ENCODE measurements at places on chromosomes 6 and 20. TPM values are rescaled to one million over a fixed set of nuclear protein-coding genes. Genes with fewer than 3 reads are reported as not detected.

The PDYN gene
- not detected for total RNA-seq

DNA sequence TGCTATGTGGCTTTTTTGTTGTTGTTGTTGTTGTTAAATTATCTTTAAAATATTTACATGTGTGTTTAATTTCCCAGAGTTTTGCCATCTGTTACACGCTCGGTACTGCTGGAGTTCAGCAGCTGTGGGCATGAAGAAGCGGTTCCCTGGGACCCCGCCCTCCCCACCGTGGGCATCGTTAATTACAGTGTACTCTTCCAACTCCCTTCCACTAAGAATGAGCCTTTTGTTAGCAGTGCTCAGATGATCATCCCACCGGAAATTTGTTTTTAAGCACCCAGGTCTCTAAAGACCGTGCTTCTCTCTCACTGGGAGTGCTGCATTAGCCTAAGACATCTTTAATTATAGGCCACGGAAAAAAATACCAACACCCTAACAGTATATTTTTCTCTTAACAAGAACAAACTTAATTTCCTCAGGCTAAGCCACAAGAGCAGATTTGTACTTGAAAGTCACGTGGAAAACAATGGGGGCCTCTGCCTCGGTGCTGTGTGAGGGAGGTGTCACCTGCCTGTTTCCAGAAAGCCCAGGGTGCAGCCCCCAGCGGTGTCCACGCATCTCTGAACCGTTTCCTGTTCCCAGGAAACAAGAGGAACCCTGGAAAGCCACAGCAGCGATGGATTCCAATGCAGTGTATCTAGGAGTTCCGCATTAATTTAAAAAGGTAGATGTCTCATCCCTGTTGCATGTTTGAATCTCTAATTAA lies 113.3 kb upstream of the FRMD1 start:
- ATAC-seq: no peak

The ESR1 gene
- 2.3 TPM for total RNA-seq

GRCh38 chr6:159077123-159077522 lies 32.3 kb upstream of the TAGAP start:
- ATAC-seq: no peak

DNA sequence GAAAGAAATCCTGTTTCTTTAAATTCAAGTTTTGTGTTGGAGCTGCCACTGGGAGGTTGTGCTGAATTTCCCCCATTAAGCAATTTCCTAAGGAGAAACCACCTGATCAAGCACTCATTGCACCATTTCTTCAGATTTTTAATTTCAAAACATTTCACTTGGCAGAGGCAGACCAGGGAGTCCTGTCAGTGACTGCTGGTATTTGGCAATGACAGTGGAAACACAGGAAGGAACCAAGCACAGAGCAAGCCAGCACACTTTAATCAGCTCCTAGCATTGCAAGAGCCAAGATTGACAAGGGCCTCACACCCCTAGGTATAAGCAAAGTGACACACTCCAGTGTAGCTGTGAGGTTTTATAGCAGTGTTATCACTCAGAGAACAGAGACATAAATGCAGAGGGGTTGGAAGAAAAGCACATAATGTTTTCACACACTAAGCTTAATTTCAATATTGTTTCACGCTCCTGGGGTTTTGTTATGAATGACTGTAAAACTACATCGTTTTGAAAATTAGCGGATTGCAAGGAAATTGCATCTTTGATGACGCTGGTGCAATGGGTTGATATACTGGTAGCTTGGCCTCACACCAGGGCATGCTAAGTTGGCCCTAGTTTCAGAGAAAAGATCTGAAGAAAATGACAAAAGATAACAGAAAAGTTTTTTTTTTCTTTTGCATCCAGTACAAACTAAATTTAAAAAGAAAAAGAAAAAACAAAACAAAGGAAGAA lies 768.4 kb downstream of the TFAP2A start:
- peak; percentile 91 for ATAC-seq

DNA sequence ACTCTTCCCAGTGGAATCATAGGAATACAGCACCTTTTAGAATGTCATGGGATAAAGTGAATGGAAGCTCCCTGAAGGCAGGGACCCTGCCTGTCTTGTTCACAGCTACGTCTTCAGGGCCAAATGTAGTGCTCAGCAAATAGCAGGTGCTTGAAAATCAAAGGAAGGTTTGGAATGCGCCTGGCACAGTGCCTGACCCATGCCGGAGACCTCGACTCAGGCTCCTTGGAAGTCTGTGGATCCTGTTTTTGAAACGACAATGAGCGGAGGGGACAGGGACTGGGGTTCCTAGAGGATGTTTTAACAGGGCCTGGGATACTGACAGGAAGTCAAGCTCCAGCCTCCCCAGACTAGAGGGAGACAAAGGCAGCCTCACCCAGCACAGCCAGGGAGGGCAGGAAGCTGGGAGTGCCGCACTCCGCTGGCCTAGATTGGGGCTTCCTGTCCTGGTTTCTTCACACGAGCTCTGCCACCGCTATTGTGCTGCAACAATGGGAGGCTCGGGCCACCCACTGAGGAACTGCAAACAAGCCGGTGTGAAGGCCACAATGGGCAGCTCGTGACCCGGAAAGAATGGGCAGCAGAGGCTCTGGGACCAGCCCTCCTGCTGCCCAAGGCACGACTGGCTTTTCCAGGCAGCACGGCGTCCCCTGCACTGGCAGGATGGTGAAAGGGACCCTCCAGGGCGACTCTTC lies 76.7 kb downstream of the PREX1 start:
- peak; percentile 62 for ATAC-seq

GRCh38 chr20:18403269-18403668 lies 63.6 kb downstream of the DZANK1 start:
- ATAC-seq: no peak

- ATAC-seq: peak; percentile 65
Observed at GRCh38 chr6:13924146-13924948, 405 bp upstream of the RNF182 start.

- ATAC-seq: no peak
Observed at GRCh38 chr6:14277405-14277930, 159.9 kb downstream of the CD83 start.

DNA sequence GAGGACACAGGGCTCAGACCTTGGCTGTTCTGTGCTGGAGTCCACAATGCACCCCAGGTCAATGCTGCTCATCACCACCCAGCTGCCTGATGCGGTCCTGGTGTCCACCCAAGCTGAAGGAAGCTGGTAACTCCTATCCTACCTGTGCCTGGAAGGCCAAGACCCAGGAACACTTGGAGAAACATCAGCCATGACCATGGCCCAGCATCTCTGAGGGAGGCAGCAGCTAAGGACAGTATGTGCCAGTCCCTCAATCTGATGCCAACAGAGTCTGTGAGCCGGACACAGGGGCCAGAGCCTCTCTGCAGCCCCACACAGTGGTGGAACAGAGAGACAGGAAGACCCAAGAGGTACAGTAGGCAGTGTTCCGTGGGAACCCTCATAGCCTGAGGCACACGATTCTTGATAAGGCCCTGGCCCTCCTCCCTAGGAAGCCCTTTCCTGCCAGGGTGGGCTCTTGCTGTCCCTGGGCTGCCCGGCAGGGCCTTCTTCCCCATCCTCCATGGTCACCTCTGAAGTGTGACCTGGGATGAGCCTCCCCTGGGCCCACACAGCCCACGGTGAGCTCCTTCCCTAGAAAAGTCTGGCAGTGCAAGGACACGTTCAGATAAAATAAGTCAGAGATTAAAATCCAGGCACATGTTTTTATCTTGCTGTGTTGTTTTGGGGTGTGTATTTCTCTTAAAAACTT lies 170.7 kb downstream of the THBS2 start:
- peak; percentile 18 for ATAC-seq

The RAB5IF gene
- 79.2 TPM for total RNA-seq

The IL17A gene
- not detected for total RNA-seq

The MEP1A gene
- total RNA-seq: not detected

GRCh38 chr20:35314816-35315631 lies 22.8 kb upstream of the FAM83C start:
- no peak for ATAC-seq

- peak; percentile 42 for ATAC-seq
Observed at GRCh38 chr20:6122111-6122872, 538 bp downstream of the FERMT1 start.

The UBE3D gene
- 5.3 TPM for total RNA-seq

GRCh38 chr20:57991211-57991881 lies 237.1 kb downstream of the ANKRD60 start:
- peak; percentile 71 for ATAC-seq

GRCh38 chr20:51425347-51426106 lies 117.0 kb downstream of the NFATC2 start:
- ATAC-seq: no peak

- no peak for ATAC-seq
Observed at GRCh38 chr6:3053231-3053508, 15.1 kb upstream of the RIPK1 start.

- no peak for ATAC-seq
Observed at GRCh38 chr6:31168606-31169005, 1.9 kb downstream of the POU5F1 start.

The HNF4A gene
- total RNA-seq: not detected

DNA sequence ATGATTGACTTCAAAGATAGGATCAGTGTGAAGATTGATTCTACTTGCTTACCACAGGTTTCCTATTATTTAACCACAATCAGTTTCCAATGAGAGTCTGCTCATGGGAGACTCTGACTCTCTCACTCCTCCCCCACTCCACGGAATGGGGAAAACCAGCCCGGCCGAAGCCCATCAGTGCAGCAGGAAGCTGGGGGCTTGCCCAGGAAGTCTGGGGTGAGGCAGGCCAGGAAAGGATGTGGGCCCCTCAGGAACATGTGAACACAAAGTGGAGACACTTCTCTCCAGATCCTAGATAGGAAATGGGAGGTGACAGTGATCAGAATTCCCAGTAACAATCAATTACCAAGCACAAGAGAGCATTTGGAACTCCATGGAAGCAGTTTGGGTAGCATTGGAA lies 144.2 kb downstream of the TTLL2 start:
- ATAC-seq: no peak

- no peak for ATAC-seq
Observed at GRCh38 chr20:57693002-57693582, 16.7 kb downstream of the PMEPA1 start.

DNA sequence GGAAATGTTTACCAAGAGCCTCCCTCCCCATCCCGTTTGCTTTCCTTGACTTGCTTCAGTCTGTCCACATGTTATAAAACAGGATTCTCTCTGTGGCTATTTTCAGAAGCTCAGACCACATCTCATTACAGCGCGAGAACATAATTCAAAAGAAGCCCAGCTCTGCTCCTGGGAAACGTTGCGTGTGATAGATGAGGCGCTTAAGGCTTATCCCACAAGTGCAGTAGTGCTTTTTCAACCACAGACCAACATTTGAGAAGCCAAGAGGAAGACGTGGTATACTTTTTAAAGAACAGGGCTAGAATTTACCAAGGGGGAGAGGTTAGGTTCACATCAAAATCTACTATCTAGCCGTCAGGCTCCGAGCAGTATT lies 239.5 kb downstream of the SLC24A3 start:
- ATAC-seq: no peak

DNA sequence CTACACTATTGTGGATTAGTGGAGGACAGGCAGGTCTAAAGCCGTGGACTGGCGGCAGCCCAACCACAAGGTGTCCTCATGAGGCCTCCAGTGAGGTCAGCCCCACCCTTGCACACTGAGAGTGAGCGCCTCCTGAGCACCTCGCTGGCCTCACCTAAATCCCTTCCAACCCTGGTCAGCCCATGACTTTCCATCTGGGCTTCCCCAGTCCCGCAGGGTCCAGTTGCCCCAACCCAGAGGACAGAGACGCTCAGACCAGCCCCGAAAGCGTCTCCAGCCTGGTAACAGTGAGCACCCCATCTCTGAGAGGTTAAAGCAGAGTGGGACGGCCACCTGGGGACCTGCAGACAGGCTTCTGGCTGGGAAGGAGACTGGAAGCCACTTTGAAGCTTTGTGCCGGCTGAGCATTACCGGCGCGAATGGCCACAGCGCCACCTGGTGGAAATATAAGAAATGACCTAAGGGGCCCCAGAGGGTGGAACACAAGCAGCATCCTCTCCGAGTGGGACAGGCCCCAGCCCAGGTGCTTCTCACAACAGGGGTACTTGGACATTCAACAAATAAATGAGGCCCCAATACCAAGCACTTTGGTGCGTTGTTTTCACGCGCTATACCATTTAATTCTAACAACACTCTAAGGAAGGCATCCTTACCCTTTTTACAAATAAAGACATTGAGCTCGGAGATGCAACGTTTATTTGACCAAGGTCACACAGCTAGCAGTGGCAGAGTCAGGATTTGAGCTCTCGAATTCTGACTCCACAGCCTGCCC lies 65.7 kb upstream of the TOP1 start:
- ATAC-seq: peak; percentile 53

DNA sequence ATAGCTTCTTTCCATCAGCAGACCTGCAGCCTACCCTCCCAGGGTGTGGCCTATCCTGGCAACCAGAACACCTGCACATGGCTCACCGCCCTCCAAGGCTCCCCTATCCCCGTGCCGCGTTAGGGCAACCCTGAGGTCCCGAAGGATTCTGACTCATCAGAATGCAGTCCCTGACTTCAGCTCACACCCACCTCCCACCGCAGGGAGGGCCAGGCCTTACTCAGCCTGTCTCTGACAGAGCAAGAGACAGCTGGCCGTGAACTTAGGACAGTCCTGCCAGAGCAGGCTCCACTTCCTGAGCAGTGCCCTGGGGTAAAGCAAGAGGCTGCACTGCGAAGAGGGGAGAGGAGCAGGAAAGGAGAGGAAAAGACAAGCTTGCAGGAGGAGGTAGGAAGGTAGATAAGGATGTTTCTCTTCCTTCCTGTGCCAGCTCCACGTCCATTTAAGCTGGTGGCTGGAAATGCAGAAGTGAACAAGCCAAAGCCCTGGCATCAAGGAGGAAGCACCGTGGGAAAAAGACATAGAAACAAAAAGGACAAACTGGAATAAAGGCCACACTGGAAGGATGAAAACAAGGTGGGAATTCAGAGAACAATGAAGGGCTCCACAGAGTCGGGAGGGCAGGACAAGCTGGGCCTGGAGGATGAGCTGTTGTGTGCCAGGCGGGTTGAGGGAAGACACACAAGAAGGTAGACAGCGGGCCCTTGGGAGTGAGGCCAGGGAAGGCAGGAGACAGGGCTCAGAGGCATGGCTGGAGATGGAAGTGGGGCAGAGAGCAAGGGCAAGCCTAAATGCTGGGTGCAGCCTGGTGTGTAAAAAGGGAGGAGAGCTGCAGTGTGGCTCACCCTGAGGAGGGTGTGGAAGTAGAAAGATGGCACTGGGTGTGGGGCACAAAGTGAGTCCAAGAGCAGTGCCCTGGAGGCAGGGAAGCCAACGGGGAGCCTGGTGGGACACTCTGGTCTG lies 102.7 kb downstream of the SLC23A2 start:
- peak; percentile 59 for ATAC-seq

The C20orf141 gene
- not detected for total RNA-seq

DNA sequence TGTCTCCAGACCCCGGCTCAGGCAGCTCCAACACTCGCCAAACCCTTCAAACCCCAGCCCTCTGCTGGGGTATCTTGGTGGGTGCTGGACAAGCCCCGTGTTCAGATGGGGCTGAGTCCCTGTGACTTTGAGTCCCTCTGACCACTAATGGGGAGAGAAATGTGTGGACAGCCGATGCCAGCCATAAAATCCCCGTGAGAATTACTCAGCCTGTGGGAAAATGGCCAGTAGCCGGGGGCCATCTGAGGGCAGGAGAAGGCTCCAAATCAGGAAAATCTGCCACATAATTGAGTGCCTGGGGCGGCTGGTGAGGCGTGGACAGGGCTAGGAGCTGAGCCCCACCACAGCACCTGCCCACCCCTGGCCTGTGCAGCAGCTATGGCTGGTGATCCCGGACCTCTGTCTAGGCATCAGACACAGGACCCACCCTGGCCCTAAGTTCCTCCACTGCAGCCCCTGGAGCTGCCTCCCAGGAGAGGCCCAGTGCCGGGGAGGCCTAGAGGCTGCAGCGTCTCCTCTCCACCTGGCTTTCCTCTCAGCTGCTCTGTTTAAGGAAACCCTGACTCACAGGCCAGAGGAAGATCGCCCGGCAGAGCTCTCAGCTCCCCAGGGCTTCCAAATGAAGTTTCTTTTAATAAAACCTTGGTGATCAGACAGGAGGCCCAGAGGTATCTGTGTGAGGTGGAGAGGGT lies 53.7 kb upstream of the SLCO4A1 start:
- no peak for ATAC-seq
